ENCODE measurements at places on chromosomes 2 and 18.

- no peak for DNase-seq
Measured at GRCh38 chr18:78323453-78324197, 656.0 kb upstream of the SALL3 start.

- no peak for DNase-seq
Measured at GRCh38 chr18:46301571-46301970, 197.4 kb downstream of the HAUS1 start.

DNA sequence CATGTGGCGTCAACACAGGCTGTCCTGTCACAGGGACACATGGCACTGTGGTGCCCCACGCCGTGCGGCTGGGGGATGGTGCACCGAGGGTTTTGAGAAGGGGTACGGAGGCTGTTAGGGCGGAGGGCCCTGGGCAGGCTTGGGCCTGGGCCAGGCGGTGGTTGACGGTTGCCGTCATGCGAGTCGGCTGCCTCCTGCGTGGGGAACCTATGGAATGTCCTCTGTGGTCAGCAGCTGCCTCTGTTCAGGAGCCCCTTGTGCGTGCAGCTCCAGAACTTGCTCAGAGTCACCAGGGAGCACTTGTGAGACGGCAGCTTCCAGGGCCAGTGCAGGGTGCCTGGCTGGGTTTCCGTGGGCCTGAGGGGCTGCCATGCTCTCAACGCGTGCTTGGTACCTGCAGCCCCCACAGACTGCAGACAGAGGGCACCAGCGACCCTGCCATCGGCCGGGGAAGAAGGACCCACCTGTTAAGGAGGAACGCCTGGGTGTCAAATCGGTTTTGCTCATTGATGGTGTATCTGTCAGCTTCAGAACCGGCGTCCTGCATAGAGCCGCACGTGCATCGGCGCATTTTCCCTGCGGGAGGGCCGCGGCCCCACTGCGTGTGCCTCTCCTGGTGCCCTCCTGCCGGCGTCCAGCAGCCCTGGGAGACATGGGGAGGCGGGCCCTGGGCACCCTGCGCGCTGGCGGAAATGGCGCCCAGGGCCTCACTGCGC lies 10.0 kb upstream of the D2HGDH start:
- no peak for DNase-seq

GRCh38 chr2:134443814-134444480 lies 190.1 kb downstream of the MGAT5 start:
- DNase-seq: no peak

Data from activated CD8-positive, alpha-beta memory T cell treated with anti-CD3 and anti-CD28 coated beads for 1 hour (primary cell).